ENCODE measurements at places on chromosomes 5 and 9. TPM values are rescaled to one million over a fixed set of nuclear protein-coding genes. Genes with fewer than 3 reads are reported as not detected.
A peak's percentile ranks its signal among the peaks of the same experiment; 100 is the strongest.

DNA sequence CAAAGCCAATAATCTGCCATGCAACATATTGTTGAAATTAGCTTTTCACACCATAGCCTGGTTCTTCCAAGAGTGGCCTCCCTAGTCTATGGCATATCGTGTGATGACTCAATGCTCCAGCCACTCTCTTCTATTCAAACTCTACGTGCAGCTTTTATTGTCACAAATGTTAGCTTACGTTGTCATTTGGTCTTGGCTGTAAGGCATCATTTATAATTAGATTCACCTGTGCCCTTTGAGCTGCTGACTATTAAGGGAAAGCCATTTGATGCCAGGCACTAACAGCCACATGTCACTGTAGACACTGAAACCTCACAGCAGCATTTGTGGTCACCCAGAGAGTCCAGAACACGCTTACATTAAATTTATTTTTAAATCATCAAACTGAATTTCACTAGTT lies 66.8 kb downstream of the APBA1 start:
- no peak for ATAC-seq

DNA sequence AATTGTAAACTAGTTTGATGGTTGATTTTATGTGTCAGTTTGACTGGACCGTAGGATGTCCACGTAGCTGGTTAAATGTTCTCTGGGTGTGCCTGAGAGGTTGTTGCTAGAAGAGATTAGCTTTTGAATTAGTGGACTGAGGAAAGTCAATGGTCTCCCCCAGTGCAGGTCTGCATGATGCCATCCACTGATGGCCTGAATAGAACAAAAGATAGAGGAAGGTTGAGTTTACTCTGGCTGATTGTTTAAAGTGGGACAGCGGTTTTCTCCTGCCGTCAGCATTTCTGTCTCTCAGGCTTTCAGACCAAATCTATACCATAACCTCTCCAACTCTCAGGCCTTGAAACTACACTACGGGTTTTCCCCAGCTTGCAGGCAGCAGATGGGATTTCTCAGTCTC lies 899.2 kb upstream of the WWC1 start:
- no peak for ATAC-seq

DNA sequence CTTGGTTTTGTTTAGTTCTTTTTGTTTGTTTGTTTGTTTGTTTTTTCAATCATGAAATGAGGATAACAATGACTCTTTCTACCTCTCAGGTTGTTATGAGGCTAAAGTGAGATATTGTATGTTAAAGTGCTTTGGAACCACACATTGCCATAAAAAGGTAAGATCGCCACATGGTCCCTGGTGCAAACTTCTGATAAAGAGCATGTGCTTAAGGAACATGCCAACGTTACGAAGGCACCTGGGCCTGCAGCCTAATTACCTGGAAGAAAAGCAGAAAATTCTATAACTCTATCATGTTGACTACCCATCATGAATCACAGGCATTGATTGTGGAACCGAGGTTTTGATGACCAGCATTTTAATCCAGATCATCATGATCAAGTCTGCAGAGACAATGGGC lies 151.8 kb downstream of the DROSHA start:
- ATAC-seq, result no peak

DNA sequence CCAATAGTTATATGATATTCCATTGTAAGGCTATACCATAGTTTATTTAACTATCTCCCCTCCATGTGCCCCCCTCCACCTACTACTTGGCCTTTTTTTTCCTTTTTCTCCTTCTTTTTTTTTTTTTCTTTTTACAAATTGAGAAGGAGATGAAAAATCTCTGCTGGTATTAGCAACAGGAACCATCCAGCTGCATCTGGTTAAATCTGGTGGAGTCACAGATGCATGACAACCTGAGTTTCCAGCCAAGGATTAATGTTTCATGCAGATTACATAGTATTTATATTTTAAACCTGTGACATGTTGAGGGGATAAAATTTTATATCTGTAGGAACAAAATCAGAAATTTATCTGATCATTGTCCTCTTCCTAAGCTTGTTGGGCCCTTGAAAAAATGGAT lies 128.5 kb upstream of the IQGAP2 start:
- ATAC-seq, result no peak

GRCh38 chr5:81779125-81779915 lies 28.4 kb upstream of the SSBP2 start:
- peak; percentile 75 for ATAC-seq

DNA sequence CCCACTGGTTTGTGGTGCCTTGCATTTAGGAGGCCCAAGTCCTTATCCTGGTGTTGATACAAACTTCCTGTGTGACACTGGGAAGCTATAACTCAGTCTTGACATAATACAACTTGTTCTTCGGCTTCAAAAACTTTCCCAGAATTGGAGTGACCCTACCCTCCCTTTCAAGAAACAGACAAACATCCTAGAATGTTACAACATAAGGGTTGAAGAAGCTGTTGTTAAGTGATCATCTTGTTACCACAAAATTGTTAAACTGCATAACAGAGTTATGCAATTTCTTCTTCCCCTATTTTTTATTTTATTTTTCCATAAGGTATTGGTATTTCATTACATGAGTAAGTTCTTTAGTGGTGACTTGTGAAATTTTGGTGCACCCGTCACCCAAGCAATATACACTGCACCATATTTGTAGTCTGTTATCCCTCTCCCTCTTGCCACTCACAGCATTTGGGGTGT lies 21.3 kb downstream of the TLR4 start:
- ATAC-seq, result no peak

DNA sequence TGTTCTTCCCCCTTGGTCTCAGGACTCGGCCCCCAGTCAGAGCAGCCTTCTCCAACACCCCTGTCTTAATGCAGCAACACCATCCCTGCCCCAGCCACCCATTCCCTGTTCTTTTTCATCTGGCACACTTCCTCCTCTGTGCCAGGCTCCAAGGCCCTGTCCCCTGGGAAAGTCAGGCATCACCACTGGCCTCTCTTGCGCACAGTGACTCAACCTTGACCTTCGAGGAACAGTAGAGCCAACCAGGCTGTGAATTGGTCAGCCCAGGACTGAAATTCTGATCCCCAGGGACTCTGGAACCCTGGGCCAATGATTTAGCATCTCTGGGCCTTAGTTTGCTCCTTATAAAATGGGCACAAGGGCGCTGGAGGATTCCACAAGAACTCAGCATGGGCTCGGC lies 10.5 kb upstream of the RALGDS start:
- ATAC-seq, result no peak

GRCh38 chr5:176144508-176144907 lies 93.7 kb upstream of the SIMC1 start:
- no peak for ATAC-seq

DNA sequence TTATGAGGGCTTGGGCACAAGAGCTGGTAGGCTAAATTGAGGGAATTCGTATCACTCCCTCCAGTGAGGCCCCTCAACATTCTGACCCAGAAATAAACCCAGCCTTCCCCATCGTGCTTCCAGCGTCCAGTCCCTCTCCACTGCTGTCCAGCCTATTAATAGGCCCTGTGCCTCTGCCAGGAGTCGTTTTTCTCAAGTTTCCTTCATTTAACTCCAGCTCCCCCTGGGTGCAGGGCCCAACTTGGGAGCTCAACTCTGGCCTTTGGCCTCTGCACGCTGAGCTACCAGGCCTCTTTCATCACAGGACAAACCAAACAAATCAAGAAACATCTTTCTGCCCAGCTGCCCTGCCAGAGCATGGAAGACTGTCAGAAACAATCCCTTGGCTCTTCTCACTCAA lies 10.0 kb downstream of the HBEGF start:
- ATAC-seq, result no peak

- no peak for ATAC-seq
Observed at GRCh38 chr5:129271308-129271707, 176.8 kb downstream of the ISOC1 start.

- no peak for ATAC-seq
Observed at GRCh38 chr5:172729588-172729987, 41.4 kb downstream of the DUSP1 start.

DNA sequence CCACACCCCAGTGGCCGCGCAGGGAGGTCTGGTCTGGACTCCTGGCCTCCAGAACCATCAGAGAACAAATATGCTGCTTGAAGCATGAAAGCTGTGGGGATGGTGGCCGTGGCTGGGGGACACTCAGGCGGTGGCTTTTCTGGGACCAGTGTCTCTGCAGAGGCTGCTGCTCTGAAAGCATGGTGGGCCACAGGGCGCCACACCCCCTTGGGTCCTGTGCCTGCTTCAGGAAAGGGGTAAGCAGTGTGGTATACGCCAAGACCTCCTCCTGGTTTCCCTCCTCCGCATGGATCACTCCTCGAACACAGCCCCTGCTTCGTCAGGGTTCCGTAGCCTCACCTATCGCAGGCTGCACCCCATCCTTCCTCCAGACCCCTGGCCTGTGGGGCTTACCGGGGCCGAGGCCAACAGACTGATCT lies 19.7 kb upstream of the TERT start:
- ATAC-seq, result no peak

- no peak for ATAC-seq
Observed at GRCh38 chr9:14148501-14149103, 165.3 kb downstream of the NFIB start.

DNA sequence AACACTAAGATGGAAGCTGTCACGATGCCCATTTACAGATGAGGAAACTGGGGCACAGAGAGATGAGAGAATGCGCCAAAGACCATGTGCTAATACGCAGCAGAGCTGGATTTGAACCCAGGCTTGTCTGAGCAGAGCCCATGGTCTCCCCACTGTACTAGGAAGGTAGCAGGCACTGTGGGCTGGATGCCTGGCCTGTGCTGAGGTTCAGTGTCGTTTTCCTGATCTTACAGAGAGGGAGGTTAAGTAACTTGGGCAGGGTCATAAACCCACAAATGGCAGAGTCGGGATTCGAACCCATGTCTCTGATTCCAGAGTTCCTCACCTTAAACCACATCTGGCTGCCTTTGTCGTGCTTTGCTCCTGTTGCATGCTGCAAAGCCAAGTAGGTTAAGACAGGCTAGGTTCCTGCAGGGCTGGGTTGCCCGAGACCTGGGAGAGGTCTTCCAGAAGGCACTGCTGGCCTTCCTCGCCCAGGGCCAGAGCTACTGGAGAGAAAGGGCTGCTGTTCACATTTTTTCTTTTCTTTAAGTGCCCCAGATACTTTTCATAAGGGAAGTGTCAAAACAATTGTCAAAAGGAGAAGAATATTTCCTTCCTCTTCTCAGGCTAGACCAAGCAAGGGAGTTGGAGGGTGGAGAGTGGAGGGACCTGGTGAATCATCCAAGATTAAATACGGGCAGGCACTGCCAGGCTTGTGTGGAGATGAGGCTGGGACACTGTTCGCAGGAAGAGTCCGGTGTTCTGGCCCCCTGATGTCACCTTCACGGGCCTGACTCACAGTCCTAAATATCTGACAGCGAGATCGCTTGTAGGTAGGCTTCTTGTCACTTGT lies 3.2 kb downstream of the NEK6 start:
- ATAC-seq, result no peak

GRCh38 chr9:126854734-126855133 lies 5.7 kb upstream of the ZBTB34 start:
- no peak for ATAC-seq

The CCNO gene
- total RNA-seq, result not detected

The TTLL11 gene
- total RNA-seq, result 3.9 TPM

The NDUFS6 gene
- 35.1 TPM for total RNA-seq

The GAPT gene
- total RNA-seq, result not detected

The TRMT10B gene
- 9.9 TPM for total RNA-seq

The GFRA3 gene
- not detected for total RNA-seq

The SET gene
- total RNA-seq, result 301 TPM

The GNA14 gene
- not detected for total RNA-seq

The SIT1 gene
- total RNA-seq, result 135 TPM

The INSL4 gene
- not detected for total RNA-seq

The MCTP1 gene
- not detected for total RNA-seq

Data from activated T-helper 17 cell treated with anti-CD3 and anti-CD28 coated beads, Interleukin-2, amount 50 U/mL, for 72 hours (primary cell).